ENCODE measurements at places on chromosomes 11 and 22.

- no peak for DNase-seq
These were observed 316.8 kb downstream of the CASP12 start for GRCh38 chr11:104581246-104581980.

DNA sequence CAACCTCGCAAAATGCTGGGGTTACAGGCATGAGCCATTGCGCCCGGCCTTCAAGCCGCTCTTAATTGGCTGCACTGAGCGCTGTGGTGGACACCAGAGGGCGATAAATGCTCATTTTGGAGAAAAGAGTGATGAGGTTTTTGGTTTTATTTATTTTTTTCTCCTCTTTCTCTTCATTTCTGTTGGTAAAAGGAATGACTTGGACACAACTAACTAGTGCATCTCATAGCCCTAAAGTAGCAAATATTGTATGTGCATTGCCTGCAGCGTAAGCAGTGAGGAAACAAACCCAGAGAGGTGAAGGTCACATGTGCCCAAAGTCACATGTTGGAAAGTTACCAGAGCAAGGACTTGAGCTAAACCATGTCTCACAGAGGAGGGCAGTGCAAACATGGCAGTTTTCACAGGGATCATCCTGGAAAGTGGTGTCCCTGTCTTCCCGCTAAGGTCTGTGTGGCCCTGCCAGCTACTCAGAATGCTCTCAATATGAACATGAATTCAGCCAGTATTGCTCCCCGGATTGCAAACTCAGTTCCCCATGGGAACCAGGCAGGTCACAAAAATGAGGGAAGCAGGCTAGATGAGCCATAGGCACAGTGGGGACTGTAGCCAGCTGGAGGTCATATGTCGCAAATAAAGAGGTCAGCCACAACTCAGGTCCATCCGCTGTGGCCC lies 8.6 kb upstream of the CD82 start:
- DNase-seq, result peak; percentile 14

- no peak for DNase-seq
These were observed 28.9 kb upstream of the SLC22A12 start for GRCh38 chr11:64561984-64562722.

- DNase-seq, result no peak
These were observed 18.0 kb downstream of the DERL3 start for GRCh38 chr22:23820748-23821211.

GRCh38 chr11:96827164-96827563 lies 437.4 kb downstream of the JRKL start:
- DNase-seq, result no peak

DNA sequence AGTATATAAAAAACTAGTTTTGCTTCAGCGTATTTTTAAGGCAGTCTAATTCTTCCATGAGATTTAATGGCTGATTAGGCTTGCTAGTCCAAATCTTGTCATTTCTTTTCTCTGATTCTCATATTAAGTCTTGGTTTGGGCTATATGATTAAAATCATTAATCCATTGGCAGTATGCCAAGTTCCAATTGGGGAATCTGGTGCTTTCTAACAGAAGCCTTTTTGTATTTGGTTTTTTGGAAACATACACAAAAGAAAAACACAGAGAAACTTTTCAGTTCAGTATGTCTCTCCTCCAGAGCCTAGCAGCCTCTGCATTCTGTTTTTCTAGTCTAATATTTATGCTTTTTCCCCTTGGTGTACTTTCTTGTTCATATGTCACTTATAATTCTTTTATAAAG lies 37.9 kb downstream of the SWAP70 start:
- no peak for DNase-seq

DNA sequence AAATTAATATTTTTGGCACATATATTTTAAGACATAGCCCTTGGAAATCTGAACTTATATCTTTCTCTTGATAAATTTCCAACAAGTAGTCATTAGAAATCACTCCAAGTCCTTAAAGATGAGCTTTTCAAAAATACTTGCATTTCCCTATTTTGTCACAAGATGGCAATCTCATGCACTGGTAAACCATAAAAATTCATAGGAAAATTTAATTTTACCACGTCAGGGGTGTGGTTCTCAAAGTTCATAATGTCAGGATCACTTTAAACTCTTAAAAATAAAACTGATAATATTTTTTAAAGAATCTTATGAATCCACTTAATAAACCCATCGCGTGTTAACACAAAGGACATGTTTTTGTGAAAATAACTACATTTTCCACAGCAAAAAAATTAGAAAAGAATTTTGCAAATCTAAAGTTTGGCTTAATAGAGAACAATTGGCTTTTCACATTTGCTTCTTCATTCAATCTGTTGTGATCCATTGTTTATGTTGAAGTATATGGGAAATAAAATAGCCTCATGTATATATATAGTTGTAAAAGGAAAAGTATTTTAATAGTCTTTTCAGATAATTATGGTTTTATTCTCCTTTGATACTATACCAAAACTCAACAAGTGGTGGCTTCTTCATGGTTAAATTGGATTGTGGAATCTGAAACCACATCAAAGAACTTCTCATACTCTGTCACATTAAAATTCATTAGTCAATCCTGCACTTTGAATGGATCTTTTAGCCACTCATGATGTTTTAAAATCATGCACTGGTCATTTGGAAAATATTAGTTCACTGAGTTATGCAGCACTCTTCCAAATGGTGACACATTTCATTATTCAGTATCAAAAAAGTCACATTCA lies 169.1 kb downstream of the CADM1 start:
- DNase-seq, result no peak

GRCh38 chr11:57711414-57712255 lies at the start of gene MED19:
Gene MED19 (minus strand): TSS chr11:57712215. CDS start chr11:57712179, 36 bp downstream.
- DNase-seq, result peak; percentile 69

GRCh38 chr11:12411806-12412727 lies 34.7 kb downstream of the PARVA start:
- DNase-seq, result peak; percentile 63

DNA sequence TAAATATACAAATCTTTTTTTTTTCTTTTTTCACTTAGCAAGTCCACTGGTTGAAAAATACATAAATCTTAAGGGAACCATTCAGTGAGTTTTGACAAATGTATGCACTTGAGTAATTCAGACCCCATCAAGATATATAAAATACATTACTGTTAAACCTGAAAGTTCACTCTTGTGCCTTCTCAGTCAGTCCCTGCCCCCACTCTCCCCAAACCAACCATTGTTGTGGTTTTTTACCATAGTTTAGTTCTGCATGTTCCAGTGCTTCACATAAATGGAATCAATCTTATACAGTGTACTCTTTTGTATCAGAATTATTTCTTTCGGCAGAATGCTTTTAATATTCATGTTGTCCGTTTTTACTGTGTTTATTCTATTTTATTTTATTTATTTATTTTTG lies 26.1 kb downstream of the RNF214 start:
- DNase-seq, result no peak

DNA sequence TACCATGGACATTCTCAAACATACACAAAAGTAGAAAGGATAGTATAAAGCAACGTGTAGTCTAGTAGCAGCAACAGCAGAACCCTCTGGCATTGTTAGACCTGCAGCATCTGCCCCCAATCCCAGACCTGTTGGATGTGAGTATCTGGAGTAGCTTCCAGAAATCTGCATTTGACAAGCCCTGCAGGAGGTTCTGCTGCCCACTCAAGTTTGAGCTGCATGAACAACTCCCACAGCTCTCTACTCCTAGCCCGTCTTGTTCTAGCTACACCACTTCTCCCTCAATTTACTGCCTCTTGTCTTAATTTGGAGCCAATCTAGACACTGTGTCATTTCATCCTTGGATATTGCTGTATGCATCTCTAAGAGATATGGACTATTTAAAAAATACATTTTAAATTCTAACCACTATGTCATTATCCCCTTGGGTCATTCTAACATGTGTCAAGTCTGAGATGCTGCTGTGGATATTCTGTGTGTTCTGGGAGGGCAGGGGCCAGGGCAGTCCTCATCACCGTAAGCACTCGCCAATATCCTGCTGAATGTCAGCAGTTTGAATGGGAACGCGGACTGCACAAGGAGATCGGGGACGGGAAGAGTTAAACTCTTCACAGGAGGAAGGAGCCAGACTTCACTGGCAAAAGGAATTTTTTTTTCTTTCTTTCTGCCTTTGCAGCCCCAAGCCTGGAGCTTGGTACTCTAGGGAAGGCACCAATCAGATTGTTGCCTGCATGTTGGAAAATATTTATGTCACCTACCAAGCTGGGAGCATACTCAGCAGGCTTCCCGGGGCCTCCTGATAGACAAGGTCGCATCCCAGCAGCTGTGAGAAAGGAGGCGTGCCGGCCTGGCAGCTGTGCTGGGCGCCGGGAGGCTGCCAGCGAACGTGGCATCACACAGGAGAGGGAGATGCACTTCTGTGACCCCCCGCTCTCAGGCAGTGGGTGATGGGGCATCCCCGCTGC lies 429.0 kb downstream of the MIAT start:
- DNase-seq, result no peak

- DNase-seq, result no peak
These were observed 6.9 kb upstream of the COPB1 start for GRCh38 chr11:14506532-14506931.

GRCh38 chr11:75796091-75796435 lies 18.9 kb upstream of the UVRAG start:
- DNase-seq, result no peak

- DNase-seq, result no peak
These were observed 81.9 kb upstream of the CRTAM start for GRCh38 chr11:122756417-122756816.

DNA sequence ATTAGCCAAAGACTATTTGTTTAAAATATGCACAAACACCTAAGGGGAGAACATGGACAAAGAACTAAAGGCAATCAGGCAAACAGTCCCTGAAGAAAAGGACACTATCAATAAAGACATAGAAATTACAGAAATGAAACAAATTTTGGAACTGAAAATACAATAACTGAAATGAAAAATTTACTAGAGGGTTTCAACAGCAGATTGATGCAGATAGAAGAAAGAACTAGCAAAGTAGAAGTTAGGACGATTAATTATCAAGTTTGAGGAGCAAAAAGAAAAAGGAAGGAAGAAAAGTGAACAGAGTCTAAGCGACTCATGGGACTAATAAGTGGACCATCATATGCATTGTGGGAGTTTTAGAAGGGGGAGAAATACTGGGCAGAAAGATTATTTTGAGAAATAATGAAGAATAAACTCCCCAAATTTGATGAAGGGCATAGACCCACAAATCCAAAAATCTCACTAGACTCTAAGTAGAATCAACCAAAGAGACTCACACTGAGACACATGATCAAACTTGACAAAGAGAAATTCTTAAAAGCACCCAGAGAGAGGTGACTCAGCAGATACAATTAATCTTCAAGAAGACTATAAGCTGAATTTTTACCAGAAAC lies 62.9 kb downstream of the JAM3 start:
- DNase-seq, result no peak

DNA sequence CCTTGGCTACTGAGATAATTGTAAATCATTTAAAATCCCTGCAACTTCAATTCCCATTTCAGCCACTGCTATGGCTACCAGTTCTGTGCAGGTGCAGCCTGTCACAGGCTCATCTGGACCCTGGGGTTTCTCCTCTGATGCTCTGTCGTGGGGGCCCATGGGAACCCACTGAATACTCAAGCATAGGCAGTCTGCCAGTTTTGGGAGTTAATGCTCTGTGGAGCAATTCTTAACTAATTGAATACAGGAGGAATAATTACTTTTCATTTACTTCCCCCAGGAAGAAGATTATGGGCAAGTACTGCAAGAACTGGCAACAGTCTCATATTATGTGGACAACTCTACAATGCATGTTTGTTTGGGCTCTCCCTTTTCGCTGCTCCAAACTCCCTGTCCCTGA lies 25.9 kb downstream of the OR51E2 start:
- DNase-seq, result no peak

- no peak for DNase-seq
These were observed 3.0 kb downstream of the RASL10A start for GRCh38 chr22:29312218-29313125.

DNA sequence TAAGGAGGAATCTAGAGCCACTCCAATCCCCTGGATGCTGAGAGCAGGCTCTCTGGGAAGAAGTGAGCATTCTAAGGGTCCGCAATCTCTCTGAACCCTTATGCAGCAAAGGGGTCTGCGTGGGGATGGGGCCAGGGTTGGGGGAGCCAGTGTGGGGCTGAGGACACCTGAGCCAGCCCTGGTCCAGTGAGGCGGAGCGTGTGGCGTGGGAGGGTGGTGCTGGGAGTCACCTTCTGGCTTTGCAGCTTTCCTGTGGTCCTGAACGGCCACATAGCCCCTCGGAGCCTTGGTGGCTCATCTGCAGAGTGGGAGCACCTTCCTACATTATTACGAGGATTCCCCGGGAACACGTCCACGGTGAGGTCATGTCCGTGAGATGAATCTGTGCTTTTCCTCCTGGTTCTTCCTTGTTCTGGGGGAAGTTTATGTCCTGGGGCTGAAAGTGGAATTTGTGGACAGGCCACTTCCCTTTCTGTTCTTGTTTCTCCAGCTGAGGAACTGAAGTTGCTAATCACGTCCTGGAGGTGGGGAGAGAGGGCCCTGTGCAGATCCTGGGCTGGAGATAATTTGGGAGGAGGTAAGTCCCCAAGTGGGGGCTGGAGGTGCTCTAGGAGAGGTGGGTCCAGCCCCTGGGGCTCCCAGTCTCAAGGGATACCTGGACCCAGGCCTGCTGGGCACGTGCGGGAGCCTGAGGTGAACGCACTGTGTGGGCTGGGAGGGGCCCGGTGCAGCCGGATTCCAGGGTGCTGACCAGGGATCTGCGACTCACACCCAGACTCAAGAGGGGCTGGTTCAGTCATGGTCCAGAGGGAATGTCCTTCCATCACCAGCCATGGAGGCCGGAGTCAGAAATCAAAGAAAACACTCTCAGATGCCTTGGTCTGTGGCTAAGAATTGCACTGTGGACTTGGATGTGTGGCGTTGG lies 6.1 kb downstream of the MRGPRE start:
- DNase-seq, result no peak

GRCh38 chr11:101974771-101975170 lies 58.4 kb upstream of the ANGPTL5 start:
- DNase-seq, result no peak

- DNase-seq, result no peak
These were observed 116.4 kb downstream of the CASP12 start for GRCh38 chr11:104781719-104782376.

DNA sequence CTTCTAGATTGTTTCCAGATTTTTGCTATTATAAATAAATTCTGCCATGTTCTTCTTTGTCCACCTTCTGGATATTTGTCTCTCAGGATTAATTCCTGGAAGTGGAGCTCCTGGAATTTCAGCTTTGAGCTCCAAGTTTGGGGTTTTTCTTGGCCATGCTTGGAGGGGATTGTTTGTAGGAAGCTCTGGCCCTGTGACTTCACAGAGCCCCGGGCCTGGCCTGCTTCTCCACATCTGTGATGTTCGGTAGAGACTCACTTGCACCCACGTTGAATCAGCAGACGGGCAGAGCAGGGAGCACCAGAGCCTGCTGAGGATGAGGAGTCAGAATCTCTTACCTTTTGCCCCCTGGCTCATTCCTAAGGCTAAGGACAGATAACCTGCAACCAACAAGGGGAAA lies 35.7 kb downstream of the LRRC32 start:
- DNase-seq, result no peak
